Left kidney (tissue), 8 donors: ENCODE measurements at places on chromosomes 2 and 18. TPM values are rescaled to one million over a fixed set of nuclear protein-coding genes. Genes with fewer than 3 reads are reported as not detected.

- DNase-seq: no peak
These were observed 80.3 kb upstream of the MAP4K4 start for GRCh38 chr2:101617188-101617587.

PROKR1 gene
- polyA plus RNA-seq: 0.40 TPM

DNA sequence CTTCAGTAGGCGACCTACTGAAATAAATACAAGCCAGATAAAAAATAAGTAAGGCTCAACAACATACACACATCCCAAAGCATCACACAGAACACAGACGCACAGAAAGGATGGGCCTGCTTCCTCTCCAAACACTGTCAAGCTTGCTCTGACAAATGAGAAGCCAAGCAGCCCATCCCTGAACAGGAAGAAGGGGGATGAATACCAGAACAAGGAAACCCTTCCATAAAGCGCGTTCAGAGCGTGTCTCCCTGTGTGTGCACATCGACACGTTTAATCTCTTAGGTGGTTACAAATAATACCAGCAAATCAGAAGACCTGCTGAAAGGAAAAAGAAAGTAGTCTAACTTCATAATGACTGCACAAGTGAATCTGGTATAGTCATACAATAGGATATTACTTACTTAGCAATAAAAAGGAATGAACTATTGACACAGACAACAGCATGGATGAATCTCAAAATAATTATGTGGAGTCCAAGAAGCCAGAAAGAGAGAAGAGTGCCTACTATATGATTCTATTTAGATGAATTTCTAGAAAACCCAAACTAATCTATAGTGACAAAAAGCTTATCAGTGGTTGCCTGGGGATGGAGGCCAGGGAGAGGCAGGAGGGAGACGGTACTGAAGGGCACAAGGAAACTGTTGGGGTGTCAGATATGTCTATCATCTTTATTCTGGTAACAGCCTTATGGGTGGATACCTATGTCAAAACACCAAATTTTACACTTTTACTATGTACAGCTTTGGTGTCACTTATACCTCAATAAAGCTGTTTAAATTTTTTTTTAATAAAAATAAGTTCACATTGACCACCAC is 26.8 kb downstream of the MBOAT2 start:
- no peak for DNase-seq

DNA sequence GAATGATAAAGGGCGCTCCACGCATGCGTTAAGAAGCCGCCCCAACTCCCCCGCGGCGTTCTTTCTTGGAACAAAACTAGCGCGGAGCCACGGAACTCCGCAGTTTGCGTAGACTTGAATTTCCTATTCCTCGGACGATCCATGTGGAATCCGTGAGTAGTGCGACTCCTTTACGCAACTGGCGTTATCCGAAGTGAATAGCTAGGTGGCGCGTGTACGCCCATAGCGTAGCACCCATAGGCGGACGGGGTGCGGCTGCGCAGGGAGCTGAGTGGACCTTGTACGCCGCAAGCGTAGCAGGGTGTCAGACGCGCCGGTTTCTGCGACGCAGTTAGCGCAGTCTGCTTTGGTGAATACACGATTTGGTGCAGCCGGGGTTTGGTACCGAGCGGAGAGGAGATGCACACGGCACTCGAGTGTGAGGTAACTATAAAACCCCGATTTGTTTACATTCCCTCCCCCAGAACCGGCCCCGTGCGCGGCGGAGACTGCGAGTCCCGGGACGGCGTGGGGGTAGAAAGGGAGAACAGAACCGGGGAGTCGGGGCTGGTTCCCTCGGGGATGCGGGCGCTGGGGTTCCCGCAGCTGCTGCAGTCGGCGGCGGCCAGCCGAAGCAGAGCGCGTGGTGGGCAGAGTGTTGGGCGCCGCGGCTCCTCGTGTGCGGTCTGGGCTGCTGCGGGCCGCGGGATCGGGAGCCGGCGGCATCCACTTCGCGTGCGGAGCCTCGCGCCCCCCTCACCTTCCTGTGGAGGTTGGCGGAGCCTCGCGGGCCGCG is at the start of gene SLC39A10:
Gene SLC39A10, plus strand, starts transcription at position 368 of the 775 bp plus-strand sequence. CDS start 22,817 bp downstream, outside the sequence.
- peak; percentile 99 for DNase-seq

CFC1 gene
- polyA plus RNA-seq: not detected

DNA sequence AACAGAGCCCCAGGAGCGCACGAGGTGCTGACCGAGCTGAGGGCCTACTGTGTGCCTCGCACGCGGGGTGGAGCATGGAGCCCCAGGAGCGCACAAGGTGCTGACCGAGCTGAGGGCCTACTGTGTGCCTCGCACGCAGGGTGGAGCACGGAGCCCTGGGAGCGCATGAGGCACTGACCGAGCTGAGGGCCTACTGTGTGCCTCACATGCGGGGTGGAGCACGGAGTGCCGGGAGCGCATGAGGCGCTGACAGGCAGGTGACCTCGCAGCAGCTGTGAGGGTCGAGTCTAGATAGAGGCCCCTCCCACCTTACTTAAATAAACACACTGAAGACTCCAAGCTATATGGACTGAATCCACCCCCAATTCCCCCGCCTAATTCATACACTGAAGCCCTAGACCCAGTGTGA is 60.3 kb downstream of the EIPR1 start:
- no peak for DNase-seq

GRCh38 chr2:40455661-40456060 is 3.8 kb upstream of the SLC8A1 start:
- DNase-seq: no peak

MAIP1 gene
- polyA plus RNA-seq: 33.5 TPM

DNA sequence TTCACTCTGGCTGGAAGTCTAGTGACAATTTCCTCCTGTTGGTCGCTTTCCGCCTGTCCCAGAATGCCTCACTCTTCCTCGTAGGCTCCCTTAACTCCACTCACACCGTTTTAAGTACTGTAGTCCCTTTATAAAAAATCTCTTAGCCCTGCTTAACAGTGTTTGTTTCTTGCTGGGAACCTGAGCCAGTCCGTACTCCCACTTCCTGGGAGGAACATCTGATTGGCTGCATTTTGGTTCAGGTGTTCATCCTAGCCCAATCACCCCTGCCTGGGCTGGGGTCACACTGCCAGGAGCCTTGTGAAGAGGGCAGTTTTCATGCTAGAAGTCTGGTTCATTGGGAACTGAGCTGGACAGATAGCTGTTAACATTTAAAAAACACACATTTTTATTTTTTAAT is 25.6 kb upstream of the TOGARAM2 start:
- no peak for DNase-seq

GRCh38 chr2:79041032-79041448 is 15.5 kb downstream of the REG3G start:
- peak; percentile 10 for DNase-seq

DNA sequence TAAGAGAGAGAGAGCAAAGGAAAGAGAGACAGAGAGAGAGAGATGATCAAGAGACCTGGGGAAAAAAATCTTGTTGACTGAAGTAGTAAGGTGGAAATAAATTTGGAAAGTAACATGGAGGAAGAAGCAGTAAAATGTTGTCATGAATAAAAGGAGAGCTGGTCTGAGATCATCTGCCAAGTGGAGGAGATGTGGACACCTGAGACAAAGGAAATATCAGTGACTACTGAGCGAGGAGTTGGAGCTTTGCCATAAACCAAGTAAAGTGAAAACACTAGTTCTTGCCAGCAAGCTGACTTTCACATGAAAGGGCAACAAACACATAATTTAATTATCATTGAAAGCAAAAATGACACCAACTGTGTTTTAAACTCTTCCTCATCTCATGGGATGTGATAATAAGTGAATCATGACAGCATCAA is 49.0 kb upstream of the DSG1 start:
- DNase-seq: peak; percentile 33

- peak; percentile 52 for DNase-seq
These were observed at the start of gene LDLRAD4 for GRCh38 chr18:13218368-13218991. Gene LDLRAD4, plus strand, starts transcription at chr18:13218760.

NYAP2 gene
- polyA plus RNA-seq: 0.17 TPM
